ENCODE measurements at places on chromosomes 4 and X.
A peak's percentile ranks its signal among the peaks of the same experiment; 100 is the strongest.

DNA sequence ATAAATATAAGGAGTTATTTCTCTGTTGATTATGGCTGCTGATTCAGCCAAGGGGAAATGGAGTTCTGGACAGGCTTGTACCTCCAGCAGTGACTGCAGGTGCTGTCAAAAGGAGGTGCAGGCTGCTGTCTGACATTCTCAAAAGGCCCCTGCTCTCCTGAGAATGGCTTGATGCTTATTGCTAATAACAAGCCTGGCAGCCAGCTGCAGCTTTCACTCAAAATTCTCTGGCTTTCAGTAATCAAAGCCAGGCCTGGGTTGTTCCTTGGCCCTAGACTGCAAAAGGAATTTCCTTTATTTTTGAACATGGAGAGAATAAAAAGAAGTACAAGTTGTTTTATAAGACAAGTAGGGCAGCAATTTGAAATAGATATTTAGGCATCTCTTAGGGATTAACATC, 575.9 kb downstream of the MID1IP1 start:
- no peak for DNase-seq

- no peak for DNase-seq
These were observed 865 bp downstream of the FAM200B start for GRCh38 chr4:15682242-15683142.

DNA sequence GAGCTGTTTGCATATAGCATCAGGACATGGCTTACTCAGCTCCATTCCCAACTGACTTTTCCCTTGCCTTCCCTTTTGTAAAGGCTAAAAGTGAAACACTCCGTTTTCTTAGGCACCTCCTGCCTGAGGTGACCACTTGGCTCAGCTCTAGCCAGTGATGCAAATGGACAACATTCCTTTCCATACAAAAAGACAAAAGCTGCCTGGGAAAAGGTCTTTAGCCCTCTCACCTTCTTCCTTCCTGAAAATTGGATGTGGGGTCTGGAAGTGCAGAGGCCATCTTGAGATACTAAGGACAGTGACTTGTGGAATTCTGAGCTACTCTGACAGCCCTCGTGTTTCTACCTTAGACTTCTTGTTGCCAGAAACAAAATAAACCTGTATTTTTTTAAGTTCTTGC, 27.7 kb upstream of the SFRP2 start:
- DNase-seq: no peak

GRCh38 chrX:638482-639131, 8.0 kb downstream of the SHOX start:
- no peak for DNase-seq

DNA sequence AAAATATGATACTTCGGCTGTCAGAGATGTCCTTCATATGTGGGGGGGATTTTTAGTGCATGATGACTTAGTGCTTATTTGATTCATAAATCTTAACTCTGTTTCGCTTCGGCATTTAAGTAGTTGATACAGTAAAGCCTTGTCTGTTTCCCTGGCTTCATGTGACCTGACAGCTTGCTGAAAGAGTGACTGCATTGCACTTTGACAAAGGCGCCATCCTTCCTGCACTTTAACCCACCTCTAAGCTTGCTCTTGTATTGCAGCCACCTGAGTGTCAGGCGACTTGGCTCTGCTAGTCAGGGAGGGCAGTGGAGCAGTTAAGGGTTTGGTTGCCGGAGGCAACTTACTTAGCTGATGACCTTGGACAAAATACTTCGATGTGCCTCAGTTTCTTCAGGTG, 65.5 kb downstream of the PTTG2 start:
- DNase-seq: no peak

GRCh38 chrX:124540474-124540873, 194.1 kb downstream of the SH2D1A start:
- DNase-seq: no peak

DNA sequence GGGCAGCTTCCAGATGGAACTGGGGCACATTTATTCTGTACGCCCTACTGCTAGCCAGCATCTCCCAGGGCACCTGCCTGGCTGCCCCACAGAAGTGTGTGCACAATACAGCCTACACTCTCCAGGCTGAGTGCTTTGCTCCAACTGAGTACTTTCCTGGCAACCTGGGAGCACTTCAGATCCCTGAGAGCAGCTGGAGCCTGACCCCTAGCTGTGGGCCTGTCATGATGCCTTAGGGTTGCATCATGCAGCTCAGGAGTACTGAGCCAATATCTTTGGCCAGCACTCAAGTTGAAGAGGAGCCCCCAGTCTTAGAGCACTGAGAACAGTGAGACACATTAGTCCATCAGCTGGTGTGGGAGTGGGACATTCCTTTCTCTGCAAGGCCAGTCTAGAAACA, 321.9 kb downstream of the CFAP47 start:
- no peak for DNase-seq

GRCh38 chr4:96342790-96343455, 503.0 kb downstream of the PDHA2 start:
- DNase-seq: no peak

- DNase-seq: peak; percentile 34
These were observed 26.1 kb upstream of the EREG start for GRCh38 chr4:74338792-74339333.

DNA sequence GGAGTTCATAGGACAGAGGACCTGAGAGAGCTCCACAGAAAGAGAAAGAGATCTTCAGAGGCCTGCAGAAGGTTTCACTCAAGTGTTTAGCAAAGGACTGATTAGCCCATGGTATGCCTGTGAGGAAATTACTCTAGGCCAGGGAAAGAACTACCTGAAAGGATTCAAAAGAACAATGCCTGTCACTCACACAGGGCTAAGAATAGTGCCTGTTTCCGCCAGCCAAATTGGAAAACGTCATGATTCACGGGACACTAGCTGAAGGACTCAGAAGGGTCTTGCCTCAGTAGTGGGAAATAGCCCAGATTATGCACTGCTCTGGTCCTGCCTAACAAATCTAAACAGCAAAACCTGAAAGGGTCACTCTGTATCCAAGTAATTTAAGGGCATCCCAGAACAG, 21.1 kb downstream of the SYTL4 start:
- no peak for DNase-seq

Measured in CD4-positive, alpha-beta T cell treated with Interleukin-1 beta for 1 hour (primary cell).